ENCODE measurements at places on chromosomes 16 and 17.

DNA sequence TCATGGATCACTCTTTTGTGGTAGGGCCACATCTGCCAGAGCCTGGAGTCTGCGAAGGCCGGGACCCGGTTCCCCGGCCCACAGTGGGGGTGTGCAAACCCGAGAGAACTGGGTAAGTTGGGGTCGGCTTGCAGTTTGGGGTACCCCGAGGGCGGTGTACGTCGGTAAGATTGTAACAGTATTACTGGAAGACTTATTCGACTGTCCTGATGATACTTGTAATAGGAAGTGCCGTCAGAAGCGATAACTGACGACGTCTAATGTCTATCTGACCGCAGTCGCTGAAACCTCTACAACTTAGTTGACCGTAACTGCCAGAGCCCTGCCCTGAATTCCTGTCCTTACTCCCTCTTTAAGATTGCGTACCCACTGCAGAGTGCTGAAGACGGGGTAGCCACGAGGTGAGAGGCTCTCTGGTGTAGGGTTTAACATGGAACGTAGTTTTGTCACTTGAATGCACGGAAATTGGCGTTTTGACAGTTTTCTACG, 24.0 kb downstream of the TRPV2 start:
- no peak for DNase-seq

DNA sequence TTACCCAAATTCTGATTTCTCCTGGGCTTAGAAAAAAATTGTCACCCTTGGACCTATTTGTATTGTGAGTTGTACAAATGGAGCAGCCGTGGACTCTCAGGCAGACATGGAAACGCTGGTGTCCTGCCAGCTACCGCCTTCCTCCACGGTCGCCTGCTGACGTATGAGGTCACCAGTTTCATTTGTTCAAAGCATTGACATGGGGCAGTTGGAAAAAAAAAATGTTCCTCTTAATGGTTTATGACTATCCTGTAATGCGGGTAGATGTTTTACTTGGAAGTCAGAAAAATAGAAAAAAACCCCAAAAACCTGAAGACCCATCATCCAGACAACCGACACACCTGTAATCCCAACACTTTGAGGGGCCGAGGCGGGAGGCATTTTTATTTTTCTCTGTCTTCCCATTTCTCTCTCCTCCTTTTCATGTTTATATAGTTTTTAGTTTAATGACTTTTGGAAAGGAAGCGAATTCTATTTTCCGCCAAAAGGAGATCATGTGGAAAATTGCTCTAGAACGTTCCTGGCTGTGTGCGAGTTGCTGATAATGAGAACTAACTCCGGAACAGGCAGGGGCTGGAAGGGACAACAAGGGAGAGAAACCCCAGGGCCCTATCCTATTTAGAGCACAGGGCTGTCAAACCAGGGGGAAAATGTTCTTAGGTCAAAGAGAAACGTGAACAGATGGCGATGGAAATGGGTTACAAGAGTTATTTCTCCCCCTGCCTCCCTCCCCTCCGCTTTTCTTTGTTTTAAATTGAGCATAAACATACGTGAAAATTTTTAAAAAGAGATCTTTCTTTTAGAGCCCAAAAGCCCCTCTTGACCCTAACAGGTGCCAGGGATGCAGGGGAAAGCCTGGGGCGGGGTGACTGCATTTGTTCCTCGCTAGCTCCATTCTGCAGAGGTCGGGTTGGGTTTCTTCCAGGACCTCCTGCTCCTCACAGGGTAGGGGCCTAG, 13.7 kb downstream of the DNAH17 start:
- no peak for DNase-seq

- no peak for DNase-seq
Observed at GRCh38 chr16:3846595-3847091, 33.9 kb downstream of the CREBBP start.

GRCh38 chr17:1123921-1124715, 55.7 kb downstream of the ABR start:
- no peak for DNase-seq

DNA sequence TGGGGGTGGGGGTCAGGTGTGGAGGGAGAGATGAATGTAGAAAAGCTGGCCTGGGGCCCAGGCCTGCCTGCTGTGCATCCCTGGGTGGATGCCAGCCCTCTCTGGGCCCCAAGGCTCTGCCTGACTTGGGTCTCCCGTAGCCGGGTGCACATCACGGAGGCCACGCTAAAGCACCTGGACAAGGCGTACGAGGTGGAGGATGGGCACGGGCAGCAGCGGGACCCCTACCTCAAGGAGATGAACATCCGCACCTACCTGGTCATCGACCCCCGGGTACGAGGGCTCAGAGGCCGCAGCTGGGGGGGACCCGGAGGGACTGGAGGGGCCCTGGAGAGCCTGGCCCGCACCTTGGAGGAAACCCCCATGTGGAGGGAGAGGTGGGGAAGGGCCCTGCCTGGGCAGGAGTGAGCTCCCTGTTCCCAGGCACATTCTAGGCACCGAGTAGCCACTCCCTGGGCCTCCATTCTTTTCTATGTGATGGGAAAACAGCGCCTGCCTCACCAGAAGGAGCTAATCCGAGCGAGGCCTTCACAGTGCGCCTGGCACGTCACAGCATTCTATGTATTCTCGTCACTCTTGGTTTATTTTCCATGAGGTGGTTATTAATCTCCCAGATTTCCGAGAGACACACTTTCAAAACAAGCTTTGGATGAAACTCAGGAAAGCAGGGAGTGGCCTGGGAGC, 34.7 kb downstream of the ADCY7 start:
- no peak for DNase-seq

DNA sequence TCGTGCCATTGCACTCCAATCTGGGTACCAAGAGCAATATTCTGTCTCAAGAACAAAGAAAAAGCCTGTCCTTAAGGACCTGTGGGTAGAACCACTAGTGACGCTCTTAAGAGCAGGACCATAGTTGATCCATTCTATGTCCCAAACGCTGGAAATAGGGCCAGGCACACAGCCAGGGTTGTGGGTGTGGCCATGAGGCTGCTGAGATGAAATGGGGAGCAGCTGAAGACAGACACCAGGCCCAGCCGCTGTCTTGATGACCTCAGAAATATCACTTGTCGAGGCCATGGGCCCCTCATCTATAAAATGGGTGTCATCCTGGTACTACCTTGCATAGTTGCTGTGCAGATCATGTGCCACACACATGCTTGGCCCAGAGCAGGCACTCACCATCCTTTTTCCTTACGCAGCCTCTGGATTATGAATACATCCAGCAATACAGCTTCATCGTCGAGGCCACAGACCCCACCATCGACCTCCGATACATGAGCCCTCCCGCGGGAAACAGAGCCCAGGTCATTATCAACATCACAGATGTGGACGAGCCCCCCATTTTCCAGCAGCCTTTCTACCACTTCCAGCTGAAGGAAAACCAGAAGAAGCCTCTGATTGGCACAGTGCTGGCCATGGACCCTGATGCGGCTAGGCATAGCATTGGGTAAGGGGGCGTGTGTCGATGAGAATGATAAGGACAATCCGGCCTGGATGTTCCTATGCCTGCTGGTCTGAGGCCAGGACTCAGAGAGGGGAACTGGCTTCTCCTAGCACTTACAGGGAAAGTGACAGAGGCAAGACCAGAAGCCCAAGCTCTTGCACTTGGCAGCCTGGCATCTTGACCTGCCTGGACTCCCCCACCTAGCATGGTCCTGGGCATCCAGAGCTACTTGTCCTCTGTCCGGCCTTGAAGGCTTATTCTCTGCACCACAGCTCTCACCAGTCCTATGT, 25.5 kb downstream of the CDH5 start:
- no peak for DNase-seq

DNA sequence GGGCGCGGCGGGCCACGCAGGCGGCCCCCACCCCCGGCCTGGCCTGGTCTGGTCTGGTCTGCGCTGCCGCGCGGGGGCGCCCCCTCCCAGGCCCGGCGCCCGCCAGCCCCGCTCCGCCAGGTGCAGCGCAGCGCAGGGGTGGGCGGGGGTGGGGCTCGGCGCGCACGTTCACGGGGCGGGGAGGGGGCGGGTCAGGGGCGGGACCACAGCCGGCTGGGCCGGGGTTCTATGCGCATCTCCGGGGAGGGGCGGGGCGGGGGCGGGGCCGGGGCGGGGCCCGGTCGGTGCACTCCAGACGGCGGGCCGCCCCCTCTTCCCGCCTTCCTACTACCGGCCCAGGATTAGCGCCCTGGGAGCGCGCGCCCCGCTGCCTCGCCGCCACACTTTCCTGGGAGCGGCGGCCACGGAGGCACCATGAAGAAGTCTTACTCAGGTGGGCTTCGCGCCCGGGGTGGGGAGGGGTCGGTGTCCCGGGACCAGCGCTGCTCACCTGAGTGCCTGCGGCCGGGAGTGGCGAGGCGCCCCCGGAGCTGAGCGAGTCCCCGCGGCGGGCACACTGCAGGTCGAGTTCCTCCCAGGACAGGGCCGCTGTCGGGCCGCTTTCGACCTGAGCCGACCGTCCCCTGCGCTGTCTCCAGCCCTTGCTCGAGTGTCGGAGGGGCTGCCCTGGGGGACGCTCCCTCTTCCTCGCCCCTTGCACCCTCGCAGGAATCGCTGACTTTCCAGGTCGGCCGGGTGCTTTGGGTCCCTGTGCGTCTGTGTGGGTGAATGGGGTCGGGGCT, 140.5 kb downstream of the SEC14L1 start:
- no peak for DNase-seq

DNA sequence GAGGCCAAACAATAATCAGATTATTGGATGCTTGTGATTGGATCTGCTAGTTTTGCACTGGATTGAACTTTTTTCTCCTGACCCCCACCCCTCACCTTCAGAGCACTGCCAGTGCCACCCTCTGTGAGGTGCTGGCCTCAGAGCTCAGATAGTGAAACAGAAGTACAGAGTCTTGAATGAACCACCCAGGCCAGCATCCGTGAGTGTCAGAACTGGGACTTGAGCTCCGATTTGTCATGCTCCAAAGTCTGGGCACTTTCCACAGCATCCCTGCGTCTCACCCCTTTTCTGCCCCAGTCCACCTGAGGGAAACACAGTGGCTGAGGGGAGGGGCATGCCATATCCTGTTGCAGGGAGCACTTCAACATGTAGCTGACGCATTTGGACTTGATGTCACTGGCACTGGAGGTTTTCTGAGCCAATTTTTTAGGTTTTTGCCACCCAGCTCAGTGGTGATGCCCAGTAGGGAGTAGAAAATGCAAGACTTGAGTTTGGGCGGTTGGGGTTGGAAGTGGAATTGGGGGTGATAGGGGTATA, 47.3 kb downstream of the SMPD3 start:
- DNase-seq, result no peak

GRCh38 chr16:87002717-87003413, 314.3 kb downstream of the C16orf95 start:
- no peak for DNase-seq

DNA sequence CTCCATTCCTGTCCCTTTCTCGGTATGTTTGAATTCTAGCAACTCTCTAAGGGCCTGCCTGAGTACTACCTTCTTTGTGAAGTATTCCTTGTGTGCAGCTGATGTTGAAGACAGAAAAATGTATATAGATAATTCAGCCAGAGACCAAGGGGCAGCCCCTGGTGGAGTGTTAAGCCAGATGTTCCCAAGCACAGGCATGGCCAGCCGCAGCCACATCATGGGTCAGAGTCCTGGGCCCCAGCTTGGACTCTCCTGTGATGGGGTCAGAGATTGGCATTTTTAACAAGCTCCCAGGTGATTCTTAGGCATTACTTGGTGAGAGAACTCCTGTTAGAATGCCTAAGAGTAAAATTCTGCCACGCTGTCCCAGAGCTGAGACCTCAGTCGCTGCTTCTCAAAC, 100.8 kb downstream of the IRF8 start:
- no peak for DNase-seq

DNA sequence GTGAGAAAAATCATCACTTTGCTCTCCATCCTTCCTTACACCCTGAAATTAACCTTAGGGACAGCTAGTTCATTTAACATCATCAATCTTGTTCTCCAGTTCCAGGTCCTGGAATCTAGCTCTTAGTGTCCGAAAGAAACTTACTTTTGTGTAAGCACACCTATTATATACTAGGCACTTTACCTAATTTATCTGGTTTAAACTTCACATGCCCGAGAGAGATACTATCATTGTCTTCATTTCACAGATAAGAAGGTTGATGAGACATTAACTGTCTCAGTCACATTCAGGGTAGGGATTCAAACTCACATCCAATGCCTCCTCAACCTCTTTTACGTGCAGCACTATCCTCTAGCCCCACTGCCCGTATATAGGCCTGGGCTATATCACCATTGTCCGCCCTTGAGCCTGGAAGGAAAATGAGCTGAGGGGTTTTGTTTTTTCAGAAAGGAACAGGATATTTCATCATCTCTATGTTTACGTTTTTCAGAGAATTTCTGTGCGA, 501 bp upstream of the AP2B1 start:
- no peak for DNase-seq

- DNase-seq, result no peak
Observed at GRCh38 chr17:17930674-17931073, 41.5 kb downstream of the TOM1L2 start.

GRCh38 chr16:89837014-89837546, 8.8 kb downstream of the SPIRE2 start:
- no peak for DNase-seq

DNA sequence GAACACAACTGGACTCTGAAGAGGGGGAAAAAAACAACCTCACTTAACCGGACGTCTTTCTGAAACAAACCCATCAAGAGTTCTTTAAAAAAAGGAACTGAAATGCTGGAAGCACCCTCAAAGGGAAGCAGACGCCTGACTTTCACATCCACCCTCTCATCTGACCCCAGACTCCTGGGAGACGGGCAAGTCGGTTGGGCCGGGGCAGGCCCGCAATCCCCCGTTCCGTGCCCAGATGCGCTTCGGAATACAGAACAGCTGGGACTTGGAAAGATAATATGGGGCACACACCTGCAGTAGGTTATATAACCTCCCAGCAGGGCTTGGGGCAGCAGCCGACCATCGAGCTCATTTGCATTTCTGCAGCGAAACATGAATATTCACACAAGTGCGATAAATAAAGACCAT, 3.7 kb downstream of the ARHGAP27 start:
- DNase-seq, result no peak

DNA sequence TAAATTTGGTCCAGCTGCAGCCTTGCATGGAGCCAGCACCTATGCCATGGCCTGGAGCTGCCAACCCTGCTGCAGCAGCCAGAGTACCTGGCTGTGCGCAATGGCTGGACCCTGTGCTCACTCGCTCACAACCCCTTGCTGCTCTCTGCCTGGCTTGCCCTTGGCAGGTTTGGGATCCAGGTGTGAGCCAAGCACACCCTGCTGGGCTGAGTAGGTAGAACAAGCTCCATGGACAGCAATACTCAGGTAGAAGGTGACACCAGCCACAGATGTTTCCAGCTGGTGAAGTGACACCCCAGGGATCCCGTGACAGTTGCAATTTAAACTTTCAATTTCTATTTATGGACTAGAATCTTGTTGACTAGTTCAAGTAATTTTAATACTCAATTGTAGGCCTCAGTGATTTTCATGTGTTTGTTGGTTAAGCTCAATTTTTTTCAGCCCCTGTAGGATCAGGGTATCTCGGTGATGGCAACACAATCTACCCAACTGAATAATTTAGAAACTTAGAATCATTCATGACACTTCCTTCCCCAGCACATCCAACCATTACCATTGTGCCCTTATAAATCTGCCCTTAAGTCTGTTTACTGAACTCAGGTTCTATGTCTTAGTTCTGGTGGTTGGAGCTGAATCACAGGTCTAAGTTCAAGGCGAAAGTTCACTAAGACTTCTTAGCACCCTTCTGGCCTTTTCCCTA, 480.0 kb downstream of the PMP22 start:
- DNase-seq, result no peak
